Renal cortical epithelial cell (primary cell): ENCODE measurements at places on chromosomes 6 and 20. TPM values are rescaled to one million over a fixed set of nuclear protein-coding genes. Genes with fewer than 3 reads are reported as not detected.

- DNase-seq, result no peak
Observed at GRCh38 chr6:139923964-139924475, 549.6 kb upstream of the CITED2 start.

- DNase-seq, result no peak
Observed at GRCh38 chr6:164021589-164022250, 607.2 kb downstream of the QKI start.

GRCh38 chr6:135008941-135009290, 45.7 kb downstream of the HBS1L start:
- no peak for DNase-seq

DNA sequence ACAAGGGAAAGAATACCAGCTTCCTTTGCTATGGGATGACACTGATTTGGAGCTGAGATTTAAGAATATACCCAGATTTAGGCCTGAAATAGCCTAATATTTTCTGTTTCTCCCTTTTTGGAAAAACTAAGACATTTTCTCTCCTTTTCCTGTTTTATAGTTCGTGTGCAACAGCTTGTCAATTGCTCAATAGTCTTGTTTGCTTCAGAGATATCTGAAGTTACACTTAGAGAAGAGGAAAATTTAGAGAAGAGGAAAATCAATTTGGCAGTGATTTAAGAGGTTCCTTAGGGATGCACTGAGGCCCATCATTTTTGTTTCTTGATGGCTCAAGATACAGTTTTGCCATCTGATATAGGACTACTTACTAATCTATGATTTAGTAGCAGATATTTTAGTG, 398.6 kb downstream of the RFPL4B start:
- DNase-seq, result no peak

DNA sequence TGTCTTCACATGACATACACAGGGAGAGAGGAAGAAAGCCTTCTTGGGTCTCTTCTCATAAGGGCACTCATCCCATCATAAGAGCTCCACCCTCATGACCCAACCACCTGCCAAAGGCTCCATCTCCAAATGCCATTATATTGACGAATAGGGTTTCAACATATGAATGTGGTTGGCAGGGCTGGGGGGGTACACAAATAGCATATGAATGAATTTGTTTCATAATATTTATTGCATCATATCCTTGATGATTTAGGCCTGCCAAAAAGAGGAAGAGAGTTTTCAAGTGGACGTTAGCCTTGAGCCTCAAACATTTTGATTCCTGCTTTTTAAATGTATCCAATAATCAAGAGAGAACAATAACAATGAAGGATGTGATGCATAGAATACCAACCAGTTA, 26.2 kb upstream of the OPRM1 start:
- DNase-seq, result no peak

DNA sequence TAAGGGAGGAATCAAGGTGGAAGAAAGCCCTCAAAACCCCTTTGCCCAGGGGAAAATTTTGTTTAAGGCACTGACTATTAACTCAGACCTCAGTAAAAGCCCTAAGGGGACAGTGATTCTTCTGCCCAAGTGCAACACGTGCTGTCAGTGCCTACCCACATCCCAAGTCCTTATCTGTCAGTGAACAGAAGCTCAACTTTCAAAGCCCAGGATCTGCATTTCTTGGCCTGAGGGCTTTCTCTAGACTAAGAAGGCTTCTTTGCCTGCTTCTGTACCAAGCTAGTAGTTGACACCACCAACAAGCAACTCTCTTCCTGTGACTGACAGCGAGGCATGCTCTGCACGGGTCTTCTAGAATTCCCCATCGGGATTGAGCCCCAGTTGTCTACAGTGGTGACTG, 416.0 kb upstream of the SPTLC3 start:
- no peak for DNase-seq

- DNase-seq, result no peak
Observed at GRCh38 chr20:62160253-62160652, 16.7 kb downstream of the SS18L1 start.

- DNase-seq, result no peak
Observed at GRCh38 chr6:83708970-83709747, at the start of gene SNAP91. Gene SNAP91 (minus strand): TSS chr6:83709101. CDS start chr6:83707927, 1,174 bp downstream.

GRCh38 chr6:109091314-109092024, 3.2 kb downstream of the SESN1 start:
- DNase-seq, result no peak

DNA sequence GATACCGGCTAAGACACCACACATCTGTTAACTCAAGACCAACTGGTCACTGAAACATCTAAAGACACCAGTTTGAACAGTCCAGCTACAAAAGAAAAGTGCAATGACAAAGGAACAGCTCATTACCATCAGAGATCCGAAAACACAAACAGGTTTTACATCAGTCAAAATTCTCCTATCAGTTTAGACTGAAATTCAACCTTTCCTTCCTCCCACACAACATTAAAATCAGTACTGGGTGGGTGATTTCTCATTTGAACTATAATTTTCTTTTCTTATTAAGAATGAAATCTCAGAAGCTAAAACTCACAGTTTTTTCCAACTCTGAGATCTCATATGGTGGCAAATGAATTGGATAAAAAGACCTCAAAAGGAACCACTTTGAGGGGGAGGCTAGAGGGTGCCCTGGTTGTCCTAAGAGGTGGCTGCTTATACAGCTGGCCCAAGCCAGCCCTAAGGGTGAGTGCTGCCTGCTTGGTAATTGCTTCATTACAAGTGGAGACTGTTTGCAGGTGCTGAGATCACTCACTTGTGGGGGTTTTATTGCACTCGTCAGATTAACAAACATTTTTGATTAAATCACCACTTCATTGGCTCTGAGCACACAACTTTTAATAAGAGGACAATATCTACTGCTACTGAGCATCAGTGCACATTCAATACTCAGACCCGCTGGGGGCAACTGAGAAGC, 4.3 kb downstream of the CCDC167 start:
- peak; percentile 29 for DNase-seq

- no peak for DNase-seq
Observed at GRCh38 chr6:105536961-105537360, 134.1 kb upstream of the PREP start.

- no peak for DNase-seq
Observed at GRCh38 chr6:105677671-105678475, 275.0 kb upstream of the PREP start.

- no peak for DNase-seq
Observed at GRCh38 chr6:14166839-14167238, 49.3 kb downstream of the CD83 start.

DNA sequence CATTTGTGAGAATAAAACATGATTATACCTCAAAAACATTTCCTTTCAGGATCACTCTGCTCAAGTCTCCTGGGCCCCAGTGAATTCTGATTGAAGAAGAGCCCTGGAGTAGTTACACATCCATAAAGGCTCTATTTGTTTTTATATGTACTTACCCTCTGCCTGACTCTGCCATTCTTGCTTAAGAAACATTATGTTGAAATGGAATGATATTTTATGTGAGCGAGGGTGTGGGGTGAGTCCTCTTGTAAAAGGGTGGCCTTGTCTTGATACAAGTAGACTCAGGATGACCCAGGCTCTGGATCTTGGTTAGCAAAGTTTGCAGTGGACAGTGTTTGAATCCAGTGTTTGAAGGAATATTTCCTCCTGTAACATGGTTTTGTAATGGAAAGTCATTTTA, 215.4 kb upstream of the PREP start:
- no peak for DNase-seq

DNA sequence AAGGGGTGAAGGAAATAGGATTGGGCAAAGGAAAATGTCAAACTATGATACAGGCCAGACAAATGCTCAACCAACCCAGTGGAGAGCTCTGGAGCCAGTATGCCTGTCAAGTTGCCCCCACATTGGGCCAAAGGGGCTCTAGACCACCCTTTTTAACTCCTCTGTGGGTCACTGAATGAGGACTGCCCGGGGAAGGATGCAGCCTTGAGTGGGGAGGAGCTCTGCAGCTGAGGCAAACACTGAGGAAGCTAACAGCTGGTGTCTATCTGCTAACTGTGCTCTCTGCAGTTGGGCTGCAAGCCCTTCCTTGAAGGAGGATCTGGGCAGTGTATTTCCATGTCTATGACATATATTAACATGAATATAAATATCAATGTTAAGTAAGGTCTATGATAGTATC, 98.4 kb upstream of the PRSS16 start:
- no peak for DNase-seq

DNA sequence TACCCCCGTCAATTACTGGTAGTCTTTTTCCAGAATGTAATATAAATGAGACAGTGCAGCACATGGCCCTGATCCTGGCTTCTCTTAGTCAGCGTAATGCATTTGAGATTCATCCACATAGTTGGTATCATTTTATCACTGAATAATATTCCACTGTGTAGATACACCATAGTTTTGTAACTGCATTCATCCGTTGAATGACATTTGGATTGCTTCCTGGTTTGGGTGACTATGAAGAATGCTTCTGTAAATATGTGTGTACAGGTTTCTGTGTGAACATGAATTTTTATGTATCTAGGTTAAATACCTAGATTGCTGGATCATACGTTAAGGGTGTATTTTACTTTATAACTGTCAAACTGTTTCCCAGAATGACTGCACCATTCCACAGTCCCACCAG, 62.6 kb upstream of the STMND1 start:
- no peak for DNase-seq

DNA sequence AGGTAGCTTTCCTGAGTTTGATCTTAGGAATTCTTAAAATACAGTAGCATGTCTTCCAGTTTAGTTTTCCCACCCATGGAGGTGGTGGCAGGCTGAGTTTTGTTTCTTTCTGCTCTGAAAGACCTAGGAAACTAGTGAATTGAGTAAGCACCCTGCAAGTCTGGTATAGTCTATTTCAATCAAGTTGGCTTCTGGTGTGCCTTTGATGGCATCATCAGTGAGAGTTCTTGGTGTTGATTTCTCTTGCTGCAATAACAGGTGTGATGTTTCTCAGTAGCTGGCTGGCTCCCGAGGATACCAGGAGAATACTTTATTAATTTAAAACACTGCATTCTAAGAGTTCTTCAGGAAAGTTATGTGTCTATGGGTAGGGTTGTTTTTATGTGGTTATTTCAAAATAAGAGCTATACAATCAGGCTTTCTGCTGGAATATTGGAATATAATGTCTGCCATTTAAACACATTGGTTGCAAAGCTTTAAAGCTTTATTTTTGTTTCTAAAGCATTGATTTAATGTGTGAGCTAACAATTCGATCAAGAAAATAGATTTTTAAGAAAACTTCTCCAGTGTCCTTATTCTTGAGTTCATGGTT, 19.0 kb downstream of the VAPB start:
- peak; percentile 33 for DNase-seq

GRCh38 chr6:53524455-53524815, 20.5 kb downstream of the GCLC start:
- DNase-seq, result peak; percentile 71

DNA sequence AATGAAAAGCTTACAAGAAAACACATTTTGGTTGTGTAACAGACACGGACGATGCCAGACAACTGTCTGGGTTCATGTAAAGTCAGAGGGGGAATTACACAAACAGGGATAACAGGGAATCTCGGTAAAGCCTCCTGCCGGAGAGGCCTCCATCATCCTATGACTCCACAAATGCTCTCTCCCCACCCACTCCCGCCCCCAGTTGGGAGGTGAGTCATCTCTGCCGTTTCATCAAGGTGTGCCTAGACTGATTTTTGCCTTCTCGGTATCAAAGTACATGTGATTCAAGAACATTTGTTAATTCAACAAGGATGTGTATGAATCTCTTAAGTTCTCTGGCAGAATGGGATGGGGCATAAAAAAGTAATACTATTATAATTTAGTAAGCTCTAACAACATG, 304.9 kb upstream of the PRDM1 start:
- DNase-seq, result no peak

DNA sequence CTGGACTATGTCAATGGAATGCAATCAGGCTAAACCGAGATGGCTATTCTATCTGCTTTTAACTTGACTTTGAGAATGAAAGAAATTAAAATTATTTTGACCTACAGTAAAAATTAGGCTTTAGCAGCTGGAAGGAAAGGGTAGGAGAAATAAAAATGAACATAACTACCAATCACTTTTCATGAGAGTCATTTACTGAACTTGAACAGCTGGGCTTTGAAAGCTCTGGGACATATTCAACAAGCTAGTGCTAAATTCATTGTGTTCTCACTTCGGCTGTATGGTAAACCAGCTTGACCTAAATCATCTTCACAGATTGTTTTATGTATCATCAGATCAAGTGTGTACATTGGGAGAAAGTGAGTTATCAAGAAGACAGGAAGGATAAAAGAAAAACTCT, 161.5 kb upstream of the STXBP5 start:
- no peak for DNase-seq

GRCh38 chr6:96153775-96154174, 138.0 kb downstream of the FUT9 start:
- peak; percentile 32 for DNase-seq

DNA sequence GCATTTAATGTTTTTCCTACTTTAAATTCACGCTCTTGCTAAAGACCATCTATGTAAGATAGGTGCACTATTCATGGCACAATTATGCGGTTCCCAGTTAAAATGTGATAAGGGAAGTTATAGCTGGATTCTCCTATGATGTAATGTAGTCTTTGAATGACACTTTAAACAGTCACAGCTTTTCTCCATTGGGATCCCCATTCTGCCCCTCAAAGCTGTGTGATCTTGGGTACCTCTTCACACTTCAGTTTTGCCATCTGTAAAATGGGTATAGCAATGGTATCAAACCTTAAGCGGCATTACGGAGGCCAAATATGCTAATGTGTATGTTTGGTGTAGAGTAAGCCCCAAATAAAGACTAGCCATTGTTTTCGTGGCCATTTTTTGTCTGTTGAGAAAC, 64.7 kb upstream of the ZNF217 start:
- no peak for DNase-seq

- DNase-seq, result no peak
Observed at GRCh38 chr20:13611611-13612125, 27.1 kb downstream of the TASP1 start.

GRCh38 chr6:124995645-124996325, 33.5 kb downstream of the RNF217 start:
- no peak for DNase-seq

- no peak for DNase-seq
Observed at GRCh38 chr6:137226697-137227096, 7.5 kb upstream of the IFNGR1 start.

DNA sequence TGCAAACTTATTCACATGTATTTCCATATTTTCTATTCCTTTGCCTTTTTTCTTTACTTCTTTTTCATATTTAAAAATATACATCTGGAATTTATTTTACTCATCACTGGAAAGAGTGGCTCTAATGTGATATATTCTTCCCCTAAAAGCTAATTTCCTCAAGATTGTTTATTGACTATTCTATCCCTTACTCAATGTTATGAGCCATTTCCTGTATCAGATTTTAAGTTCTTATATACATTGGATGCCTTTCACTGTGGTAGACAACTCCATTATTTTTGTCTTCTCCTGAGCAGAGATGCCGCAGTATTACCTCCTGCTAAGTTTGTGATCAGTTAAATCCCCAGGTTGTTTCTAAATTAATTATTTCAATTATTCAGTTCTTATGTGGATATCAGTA, 418.4 kb upstream of the JAG1 start:
- no peak for DNase-seq

FLRT3 gene
- 5.2 and 16.0 TPM in 2 replicates for total RNA-seq

LHFPL5 gene
- total RNA-seq, result 0.10 TPM in 1 of 2 replicates, not detected in the other

POU3F2 gene
- not detected in 2 replicates for total RNA-seq

TUBB2B gene
- 21.6 and 53.5 TPM in 2 replicates for total RNA-seq
